ENCODE measurements at places on chromosomes 4 and X.
A peak's percentile ranks its signal among the peaks of the same experiment; 100 is the strongest.

DNA sequence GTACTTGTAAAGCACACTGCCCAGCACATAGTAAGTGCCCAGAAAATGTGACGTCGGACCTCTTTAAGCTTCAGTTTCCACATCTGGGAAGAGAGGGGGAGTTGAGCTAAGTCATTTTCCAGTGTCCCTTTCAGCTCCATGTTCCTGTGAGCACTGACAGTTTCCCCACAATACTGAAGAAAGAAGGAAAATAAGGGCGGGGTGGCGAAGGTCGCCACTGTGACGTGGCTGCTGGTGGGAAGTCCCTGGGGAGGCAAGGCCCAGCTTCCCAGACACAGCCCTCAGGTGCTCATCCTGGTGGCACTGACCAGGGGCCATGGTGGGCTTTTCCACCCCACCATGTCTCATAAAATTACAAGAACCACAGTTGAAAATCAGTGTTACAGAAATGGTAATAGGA, 121.8 kb downstream of the PTTG2 start:
- no peak for DNase-seq

- DNase-seq, result peak; percentile 65
Measured at GRCh38 chr4:119025420-119025819, 110.2 kb upstream of the MYOZ2 start.

GRCh38 chr4:121146530-121146929, 17.6 kb downstream of the TNIP3 start:
- DNase-seq, result no peak

DNA sequence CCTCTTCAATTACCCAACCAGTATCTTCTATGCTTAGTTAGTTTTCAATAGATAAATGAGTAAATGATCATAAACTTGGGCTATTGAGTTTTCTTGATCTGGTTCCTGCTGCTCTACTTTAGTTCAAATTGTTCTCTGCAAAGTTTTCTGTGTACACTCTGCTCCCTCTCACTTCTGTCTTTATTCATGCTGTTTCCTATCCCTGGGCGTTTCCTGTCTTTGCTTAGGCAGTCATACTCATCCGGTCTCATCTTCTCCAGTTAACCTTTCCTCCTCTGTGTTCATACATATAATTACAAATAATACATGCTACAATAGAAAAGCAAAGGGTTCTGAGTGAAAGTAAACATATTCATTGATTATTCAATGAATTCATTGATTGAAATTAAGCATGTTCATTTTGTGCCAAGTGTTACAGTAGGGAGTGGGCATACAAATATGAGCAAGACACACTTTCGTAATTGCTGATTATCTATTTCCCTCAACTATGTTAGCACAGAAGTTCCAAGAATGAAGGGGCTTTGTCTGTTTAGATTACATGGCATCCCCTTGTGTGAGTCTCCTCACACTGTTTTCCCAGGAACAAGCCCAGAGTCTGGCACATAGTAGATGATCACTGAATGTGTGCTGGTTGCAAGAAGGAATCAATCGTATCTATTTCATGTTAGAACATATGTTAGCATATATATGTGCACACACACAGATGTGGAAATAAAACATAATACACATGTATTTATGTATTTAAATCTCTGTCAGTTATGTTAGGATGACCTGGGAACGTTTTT, 1.1 kb downstream of the RAB39B start:
- DNase-seq, result no peak

DNA sequence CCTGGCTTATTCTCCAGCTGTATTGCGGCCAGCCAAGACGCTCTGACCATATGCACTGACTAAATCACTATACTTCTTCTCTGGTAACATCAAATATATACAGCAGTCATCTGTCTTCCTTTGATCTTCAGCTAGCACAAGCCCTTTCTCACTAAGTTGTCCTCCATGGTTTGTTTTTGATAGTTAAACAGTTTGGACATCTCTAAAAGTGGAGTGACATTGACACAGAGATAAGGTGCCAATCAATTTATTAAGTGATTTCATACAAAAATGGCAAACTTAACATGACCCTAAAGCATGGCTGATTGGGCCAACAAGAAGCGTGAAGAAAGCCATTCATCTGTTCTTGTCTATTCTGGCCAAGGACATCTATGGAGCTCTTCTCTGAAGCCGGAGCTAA, 334.9 kb downstream of the NKX6-1 start:
- DNase-seq, result no peak

DNA sequence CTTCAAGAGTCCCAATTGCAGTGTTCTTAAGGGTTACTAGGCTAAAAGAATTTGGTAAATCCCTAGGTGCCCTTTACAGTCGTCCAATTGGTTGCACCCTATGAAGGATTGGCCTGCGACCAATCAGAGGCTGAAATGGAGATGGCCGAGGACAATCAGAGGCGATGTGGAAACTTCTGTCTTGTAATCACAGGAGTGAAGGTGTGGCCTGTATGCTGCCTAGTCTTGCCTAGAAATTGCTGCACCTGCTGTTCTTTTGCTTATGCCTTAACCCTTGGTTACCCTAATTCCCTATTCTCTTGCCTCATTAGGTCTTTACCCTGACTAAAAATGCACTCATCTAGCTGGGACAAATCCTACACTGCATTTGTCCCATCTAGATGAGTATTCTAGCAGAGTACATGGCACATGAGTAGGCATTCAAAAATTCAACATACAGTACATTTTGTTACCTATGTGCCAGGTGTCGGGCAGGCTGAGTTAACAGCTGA, 1.0 kb upstream of the DCK start:
- no peak for DNase-seq

Data from brain microvascular endothelial cell (primary cell).